ENCODE measurements at places on chromosomes 2 and 18.

DNA sequence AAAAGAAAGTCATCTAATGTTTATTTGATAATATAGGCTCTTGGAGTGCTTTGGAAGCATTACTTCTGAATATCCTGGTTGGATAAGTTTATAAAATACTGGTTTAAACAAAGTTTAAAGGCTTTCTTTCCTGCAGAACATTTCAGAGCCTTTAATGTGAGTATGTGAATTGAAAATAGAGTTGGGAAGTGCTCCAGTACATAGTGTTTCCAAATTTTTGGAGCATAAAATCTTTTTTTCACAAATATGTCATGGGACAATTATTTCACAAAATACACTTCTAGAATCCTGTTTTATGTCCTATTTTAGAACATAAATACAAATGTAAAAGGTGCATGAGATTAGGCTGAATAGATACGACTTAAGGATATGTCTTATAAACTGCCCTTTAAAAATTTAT, 158.9 kb upstream of the HNRNPA3 start:
- no peak for DNase-seq

DNA sequence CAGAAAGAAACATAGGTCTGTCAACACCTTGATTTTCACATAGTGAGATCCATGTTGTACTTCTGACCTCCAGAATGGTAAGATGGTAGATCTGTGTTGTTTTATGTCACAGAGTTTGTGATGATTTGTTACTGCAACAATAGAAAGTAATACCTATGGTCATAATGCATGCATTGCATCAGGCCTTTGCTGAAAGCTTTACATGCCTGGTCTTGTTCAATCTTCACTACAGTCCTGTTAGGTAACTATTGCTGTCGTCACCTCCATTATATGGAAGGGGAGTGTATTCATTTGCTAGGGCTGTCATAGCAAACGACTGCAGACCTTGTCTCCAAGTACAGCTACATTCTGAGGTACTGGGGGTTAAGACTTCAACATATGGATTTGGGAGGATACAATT, 243.5 kb downstream of the ANAPC1 start:
- DNase-seq: no peak

GRCh38 chr2:168348076-168348475, 100.7 kb upstream of the STK39 start:
- no peak for DNase-seq

GRCh38 chr18:76259711-76260110, 235.3 kb downstream of the ZNF516 start:
- DNase-seq: no peak

All from NCI-H1436 treated with DMSO at 0.1 percent for 48 hours (cell line).